NCI-H1436 treated with DMSO at 0.1 percent for 48 hours (cell line): ENCODE measurements at places on chromosomes 11 and 22.

DNA sequence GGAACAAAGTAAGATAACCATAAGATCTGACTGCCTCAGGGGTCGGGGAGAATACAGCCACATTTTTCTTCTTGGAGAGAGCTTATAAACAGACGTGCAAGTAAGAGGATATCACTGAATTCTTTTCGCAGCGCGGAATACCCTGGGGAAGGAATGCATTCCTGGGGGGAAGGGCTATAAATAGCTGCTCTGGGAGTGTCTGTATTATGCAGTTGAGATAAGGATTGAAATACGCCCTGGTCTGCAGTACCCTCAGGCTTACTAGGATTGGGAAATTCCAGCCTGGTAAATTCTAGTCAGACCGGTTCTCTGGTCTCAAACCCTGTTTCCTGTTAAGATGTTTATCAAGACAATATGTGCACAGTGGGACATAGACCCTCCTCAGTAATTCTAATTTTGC, 1491.7 kb upstream of the RAG2 start:
- DNase-seq: no peak

DNA sequence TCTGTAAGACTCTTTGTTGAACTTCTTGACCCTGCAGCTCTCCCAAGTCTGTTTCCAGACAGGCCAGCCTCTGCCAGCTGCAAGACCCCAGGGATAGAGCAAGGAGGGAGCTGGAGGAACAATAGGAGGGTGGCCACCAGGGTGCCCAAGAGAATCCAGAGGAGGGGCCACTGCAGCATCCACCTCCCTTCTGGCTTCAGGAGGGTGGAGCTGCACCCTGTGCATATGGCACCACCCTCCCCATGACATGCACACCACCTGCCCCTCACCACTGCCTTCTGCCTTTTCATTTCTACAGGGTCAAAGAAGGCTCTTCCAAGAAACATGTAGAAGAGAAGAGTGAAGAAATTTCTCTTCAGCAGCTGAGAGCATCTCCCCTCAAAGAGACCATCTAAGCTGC, 20.1 kb upstream of the POLA2 start:
- no peak for DNase-seq

GRCh38 chr11:6746086-6746618, 25.6 kb downstream of the OR2AG2 start:
- no peak for DNase-seq

GRCh38 chr22:23404689-23405365, 175.3 kb downstream of the IGLL1 start:
- no peak for DNase-seq

DNA sequence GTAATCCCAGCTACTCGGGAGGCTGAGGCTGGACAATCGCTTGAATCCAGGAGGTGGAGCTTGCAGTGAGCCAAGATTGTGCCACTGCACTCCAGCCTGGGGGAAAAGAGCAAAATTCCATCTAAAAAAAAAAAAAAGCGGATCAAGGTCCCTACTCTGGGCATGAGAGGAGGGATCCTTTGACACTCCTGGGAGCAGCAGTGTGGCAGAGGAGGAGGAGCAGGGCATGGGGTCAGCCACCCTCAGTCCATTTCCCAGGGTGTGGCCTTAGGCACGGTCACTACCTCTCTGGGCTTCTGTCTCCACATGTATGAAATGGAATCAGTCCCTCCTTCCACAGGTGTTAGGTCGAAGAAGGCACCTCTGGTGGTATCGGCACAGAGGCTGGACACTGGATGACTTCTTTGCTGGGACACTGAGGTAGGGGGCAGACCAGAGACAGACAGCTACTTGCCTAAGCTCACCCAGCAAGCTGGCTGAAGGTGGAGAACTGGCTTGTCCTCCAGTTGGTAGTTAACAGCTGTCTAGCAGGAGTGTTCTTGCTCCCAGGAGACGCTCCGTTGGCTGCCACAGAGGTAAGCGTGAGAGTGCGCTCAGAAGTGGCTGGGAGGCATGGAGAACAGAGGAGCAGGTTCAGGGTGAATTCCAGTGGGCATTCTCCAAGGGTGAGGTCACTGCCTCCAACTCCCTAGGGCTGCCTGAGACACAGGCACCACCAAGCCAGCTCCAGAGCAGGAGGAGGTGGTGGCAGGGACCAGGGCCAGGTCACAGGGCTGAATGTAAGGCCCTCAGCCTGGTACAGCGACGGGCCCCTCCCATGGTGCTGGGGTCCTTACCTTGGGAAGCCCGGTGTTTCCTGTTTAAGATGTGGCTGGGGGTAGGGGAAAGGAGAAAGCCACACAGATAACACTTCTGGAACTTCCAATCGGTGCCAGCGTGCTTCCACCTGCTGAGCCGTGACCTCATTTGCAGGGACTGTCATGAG, 19.5 kb downstream of the TXN2 start:
- peak; percentile 30 for DNase-seq

- no peak for DNase-seq
Observed at GRCh38 chr11:30853439-30853838, 267.3 kb upstream of the MPPED2 start.

- no peak for DNase-seq
Observed at GRCh38 chr11:66548041-66548440, 1.3 kb downstream of the ACTN3 start.

- no peak for DNase-seq
Observed at GRCh38 chr22:30486661-30487115, 14.9 kb upstream of the SEC14L3 start.

DNA sequence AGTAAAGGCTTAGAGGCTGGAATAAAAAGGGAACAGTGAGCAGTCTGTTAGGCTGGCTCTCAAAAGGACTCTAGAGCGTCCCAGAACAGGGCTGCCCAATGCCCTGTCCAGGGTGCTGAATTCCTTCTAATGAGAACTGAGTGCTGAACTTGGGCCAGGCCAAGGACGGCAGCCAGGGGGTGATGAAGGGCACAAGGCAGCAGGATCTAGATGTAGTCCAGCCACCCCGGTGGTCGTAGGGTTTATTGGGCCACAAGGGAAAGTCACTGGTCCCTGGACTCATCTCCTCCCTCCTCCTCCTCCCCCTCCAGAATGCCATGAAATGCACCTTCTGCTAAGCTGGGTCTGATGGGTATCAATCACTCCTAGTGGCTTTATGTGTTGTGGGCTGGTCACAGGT, 19.2 kb downstream of the NPTXR start:
- DNase-seq: no peak

- no peak for DNase-seq
Observed at GRCh38 chr22:26921726-26922125, 264.3 kb downstream of the MIAT start.

GRCh38 chr11:75031224-75031753, 42.6 kb downstream of the NEU3 start:
- DNase-seq: no peak
